ENCODE measurements at places on chromosomes 6 and 20.

GRCh38 chr6:112150363-112150762 lies 63.0 kb downstream of the FAM229B start:
- DNase-seq = no peak

- DNase-seq = no peak
Measured at GRCh38 chr6:115901896-115902295, 158.8 kb downstream of the FRK start.

DNA sequence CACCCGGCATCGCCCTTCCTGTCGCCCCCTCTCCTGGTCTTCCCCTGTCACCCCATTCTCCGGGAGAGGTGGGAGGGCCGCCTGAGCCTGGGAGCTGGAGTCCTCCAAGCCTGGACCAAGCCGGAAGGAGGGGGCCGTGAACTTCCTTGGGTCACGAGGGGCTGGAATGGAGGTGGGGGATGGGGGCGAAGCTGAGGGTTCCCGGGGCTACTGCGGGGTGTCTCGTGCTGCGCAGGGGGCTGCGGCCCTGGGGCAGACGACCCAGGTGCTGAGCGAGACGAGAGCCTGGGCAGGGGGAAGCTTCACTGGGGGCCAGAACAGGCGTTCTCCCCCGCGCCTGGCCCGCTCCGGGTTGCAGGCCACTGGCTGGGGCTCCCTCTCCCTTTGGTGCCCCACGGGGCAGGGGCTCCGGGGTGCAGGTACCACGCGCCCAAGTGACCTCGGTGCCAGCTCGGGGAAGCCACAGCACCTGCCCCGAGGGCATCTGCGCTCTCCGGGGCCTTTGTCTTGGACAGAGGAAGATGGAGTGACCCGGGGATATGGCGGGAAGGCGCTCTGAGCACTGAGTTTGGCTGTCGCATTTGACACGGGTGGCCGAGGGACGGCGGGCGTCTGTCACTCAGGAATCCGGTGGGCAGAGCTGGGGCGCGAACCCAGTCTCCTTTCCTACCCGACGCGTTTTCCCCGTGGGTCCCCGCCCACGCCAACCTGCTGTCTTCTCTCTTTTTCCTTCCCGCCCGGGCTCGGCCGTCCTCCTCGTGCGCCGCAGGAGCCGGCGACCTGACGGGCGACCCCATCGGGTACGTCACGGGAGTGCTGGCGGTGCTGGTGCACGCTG lies 1.2 kb downstream of the SLC35D3 start:
- peak; percentile 22 for DNase-seq

DNA sequence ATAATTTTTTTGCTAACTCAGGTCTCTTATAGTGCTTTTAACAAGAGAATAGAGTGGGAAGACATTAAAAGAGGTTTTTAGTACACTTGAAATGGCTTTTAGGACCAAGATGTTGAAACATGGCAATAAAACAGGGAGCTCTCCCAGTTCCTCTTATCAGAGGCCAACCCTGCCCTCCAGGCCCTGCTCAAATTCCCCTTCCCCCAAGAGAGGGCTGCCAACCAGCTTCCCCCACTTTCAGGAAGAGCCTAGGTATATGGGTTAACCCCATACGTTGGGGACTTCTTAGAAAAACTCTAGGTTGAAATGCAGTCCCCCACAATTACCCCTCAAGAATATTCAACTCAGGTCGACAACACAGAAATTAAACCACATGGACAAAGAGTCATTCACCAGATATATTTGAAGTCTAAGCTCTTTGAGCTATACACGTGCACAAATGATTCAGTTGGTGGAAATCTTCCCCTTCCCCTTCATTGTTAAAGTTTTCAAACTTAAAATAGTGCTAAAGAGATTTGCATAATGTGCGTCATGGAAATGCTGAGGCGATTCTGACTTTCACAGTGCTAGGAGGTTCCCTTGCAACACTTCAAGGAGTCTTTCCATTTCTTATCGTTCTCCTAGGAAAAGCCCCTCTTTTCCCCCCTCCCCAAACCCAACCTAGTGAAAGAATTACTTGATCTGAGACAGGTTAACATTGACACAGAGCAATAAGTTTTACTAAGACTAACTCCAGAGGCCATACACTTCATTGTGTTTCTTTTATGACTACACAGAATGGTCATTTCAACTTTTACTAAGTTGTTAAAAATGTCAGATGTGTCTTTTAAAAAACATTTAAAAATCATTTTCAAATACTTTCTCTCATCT lies 49.8 kb upstream of the ENPP5 start:
- DNase-seq = peak; percentile 41

DNA sequence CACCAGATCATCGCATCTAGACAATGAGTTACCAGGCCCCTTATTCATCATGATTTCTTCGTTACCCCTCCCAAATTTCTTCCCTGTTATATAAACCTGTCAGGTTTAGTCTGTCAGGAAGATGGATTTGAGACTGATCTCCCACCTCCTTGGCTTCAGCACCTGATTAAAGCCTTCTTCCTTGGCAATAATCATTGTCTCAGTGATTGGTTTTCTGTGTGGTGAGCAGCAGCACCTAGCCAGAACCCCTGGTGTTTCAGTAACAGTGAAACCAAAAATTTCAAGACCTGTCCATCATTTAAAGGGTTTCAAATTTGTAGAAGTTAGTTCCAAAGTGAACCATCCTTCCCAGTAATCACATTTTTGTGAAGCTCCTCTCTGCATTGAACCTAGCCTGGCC lies 209.8 kb upstream of the GJE1 start:
- DNase-seq = no peak

GRCh38 chr6:41975276-41975675 lies 33.7 kb upstream of the CCND3 start:
- no peak for DNase-seq

DNA sequence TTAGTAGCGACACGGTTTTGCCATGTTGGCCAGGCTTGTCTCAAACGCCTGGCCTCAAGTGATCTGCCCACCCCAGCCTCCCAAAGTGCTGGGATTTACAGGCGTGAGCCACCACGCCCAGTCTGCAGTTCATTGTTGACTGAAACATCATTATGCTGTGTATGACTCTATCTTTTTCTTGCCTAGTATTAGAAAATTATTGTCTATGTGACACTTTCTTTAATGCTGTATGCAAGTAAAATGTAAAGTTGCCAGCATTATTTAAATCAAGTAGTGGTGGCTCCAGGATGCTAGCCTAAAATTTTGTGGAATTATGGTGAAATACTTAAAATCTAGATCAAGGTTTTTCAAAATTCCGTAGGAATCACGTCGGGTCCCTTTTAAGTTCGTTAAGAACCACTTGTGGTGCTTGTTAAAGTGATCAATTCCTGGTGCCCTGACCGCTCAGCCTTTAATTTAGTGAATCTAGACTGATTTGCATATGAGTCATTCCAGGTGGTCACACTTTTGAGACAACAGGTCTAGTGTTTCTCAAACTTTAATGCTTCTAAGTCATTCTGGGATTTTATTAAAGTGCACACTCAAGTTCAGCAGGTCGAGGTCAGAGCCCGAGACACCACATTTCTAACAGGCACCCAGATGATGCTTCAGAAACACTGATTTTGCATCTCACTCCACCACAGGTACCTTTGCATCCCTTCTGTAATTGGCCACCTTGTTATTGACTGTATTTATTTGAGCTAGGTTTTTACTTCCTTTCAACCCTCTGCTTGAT lies 132.6 kb upstream of the MTHFD1L start:
- no peak for DNase-seq

GRCh38 chr20:22387452-22387851 lies 196.9 kb downstream of the FOXA2 start:
- DNase-seq = no peak

- no peak for DNase-seq
Measured at GRCh38 chr6:168169624-168170023, 90.6 kb upstream of the FRMD1 start.

- no peak for DNase-seq
Measured at GRCh38 chr6:137160763-137161162, 12.7 kb downstream of the IL22RA2 start.

GRCh38 chr6:141874930-141875602 lies 257.7 kb upstream of the GJE1 start:
- DNase-seq = peak; percentile 1

DNA sequence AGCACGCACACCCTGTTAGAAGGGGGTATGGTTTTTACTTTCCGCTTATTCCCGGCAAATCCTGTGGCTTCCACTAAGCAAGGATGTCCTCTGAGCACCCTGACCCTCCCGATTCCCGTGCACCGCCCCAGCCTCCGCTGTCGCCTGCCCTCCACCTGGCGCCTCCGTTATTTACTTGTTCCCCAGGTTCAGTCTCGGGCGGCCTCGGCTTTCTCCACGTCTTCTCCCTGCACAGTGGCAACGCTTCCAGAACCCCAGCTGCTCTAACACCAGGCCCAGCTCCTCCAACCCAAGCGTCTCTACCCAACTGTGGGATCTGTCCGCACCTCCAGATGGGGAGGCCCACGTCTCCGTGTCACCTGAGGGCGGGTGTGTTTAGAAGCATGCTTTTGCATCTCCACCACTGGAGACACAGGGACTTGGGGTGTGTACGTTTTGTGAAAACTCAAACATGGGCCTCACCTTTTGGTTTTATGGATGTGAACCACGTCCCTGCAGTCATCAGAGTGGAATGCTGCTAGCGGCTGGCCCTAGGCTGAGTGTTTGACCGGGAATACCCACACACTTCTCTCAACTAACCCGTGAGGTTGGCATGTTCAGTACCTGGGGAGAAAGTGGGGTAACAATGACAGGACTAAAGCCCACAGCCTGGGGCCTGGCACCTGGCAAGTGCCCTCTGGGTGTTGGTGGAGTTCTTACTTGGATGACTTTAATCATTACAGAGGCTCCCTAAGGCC lies 79.9 kb downstream of the THBS2 start:
- DNase-seq = no peak

DNA sequence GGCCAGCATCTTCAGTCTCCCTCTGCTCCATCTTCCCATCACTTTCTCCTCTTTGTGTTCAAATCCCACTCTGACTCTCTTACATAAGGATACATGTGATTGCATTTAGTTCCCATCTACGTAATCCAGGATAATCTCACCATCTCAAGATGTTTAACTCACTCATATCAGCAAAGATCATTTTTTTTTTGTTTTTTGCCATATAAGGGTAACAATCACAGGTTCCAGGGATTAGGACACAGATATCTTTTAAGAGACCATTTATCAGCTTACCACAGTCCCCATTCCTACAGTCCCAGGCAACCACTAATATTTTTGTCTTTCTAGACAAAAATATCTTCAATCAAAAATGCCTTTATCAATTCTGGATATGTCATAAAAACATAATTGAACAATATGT lies 3.2 kb upstream of the TREML2 start:
- no peak for DNase-seq

DNA sequence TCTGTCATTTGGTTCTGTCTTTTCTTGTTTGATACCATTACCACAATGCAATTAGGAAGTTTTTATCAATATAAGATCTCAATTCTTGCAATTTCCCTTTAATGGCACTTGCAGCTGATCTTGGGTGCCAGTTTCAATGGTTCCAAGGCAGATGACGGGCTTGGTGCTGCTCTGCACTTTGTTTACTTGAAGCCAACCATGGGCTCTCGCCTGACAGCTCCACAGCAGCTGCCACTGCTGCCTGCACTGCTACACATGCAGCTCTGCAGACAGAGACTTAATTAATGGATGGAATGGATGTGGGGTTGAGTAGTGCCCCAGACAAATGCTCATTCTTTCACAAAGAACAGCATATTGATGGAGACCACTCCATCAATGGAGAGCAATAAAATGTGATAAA lies 1024.3 kb upstream of the EPHA7 start:
- no peak for DNase-seq

- DNase-seq = peak; percentile 25
Measured at GRCh38 chr6:130381459-130382380, 15.9 kb downstream of the TMEM200A start.

DNA sequence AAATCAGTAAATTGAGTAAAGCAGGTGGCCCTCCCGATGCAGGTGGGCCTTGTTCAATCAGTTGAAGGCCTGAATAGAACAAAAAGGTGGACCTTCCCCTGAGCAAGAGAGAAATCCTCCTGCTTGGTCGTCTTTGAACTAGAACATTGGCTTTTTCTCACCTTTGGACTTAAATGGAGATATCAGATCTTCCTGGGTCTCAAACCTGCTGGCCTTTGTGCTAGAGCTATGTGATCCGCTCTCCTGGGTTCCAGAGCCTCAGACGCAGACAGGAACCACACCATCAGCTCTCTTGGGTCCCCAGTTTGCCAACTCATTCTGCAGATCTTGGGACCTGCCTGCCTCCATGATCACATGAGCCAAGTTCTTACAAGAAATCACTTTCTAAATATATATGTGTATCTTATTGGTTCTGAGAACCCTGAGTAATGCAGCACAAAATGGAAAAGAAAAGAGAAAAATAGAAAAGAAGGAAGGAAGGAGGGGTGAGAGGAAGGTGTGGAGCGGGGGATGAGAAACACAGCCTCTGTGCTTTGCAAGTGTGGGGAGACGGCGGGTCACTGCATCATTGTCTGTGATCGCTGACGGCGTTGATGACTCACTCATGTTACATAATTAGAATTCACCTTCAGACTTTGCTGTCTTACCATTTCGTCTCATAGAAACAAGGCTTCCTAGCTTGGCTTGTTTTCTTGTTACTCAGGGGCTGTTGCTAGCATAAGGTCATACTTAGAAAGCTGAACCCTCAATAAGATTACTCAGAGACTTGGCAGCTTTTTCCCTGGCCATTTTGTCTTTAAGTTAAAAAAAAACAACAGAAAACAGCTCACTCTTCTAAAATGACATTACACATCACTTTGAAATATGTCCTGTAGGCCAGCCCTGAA lies 85.7 kb upstream of the NEDD9 start:
- DNase-seq = peak; percentile 75

GRCh38 chr6:101770116-101770515 lies 376.6 kb downstream of the GRIK2 start:
- DNase-seq = no peak

- no peak for DNase-seq
Measured at GRCh38 chr6:21494505-21494904, 99.0 kb upstream of the SOX4 start.

DNA sequence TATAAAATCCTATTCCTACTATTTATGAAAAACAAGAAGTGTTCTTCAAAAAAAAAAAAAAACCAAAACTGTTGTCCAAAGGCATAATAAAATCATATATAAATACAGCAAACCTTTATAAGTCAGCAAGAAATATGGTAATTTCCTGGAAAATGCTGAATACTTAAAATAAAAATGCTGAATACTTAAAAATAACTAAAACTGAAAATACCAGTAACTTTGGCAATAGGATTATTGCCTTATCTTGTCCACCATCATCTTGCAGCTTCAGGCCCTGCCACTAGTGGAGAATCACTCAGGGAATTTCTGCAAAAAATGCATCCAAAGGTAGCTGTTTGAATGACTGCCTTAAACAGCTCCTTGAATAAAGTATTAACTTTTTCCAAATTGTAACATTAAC lies 24.5 kb downstream of the CCNC start:
- DNase-seq = no peak

GRCh38 chr20:15902493-15902892 lies 670.8 kb downstream of the KIF16B start:
- DNase-seq = no peak

- no peak for DNase-seq
Measured at GRCh38 chr6:16928387-16928786, 167.1 kb upstream of the ATXN1 start.

Data from activated T-cell treated with anti-CD3 and anti-CD28 coated beads, Interleukin-2, amount 50 U/mL, for 72 hours (primary cell).